CD4-positive, alpha-beta T cell treated with Interleukin-12 subunit alpha and Interleukin-12 subunit beta, for 1 hour (primary cell): ENCODE measurements at places on chromosomes 6 and 20.
A peak's percentile ranks its signal among the peaks of the same experiment; 100 is the strongest.

- DNase-seq: peak; percentile 9
Observed at GRCh38 chr20:881051-881782, 34.9 kb downstream of the ANGPT4 start.

- DNase-seq: no peak
Observed at GRCh38 chr6:82720992-82721391, 344.6 kb downstream of the UBE3D start.

DNA sequence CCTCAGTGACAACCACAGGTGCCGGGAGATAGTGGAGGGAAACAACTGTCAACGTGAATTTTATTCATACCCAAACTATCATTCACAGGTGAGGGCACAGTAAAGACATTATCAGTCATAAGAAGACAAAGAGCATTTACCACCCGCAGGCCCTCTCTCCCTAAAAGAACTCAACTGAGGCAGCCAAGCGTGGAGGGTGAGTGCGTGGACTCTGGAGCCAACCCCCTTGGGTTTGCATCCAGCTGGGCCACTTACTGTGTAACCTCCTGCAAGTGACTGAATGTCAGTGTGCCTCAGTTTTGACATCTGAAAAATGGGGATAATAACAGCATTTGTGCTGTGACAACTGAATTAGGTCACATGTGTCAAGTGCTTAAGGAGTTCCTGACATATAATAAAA is 70.6 kb upstream of the KCNK16 start:
- no peak for DNase-seq

- DNase-seq: no peak
Observed at GRCh38 chr6:167219967-167220512, 62.3 kb upstream of the GPR31 start.

DNA sequence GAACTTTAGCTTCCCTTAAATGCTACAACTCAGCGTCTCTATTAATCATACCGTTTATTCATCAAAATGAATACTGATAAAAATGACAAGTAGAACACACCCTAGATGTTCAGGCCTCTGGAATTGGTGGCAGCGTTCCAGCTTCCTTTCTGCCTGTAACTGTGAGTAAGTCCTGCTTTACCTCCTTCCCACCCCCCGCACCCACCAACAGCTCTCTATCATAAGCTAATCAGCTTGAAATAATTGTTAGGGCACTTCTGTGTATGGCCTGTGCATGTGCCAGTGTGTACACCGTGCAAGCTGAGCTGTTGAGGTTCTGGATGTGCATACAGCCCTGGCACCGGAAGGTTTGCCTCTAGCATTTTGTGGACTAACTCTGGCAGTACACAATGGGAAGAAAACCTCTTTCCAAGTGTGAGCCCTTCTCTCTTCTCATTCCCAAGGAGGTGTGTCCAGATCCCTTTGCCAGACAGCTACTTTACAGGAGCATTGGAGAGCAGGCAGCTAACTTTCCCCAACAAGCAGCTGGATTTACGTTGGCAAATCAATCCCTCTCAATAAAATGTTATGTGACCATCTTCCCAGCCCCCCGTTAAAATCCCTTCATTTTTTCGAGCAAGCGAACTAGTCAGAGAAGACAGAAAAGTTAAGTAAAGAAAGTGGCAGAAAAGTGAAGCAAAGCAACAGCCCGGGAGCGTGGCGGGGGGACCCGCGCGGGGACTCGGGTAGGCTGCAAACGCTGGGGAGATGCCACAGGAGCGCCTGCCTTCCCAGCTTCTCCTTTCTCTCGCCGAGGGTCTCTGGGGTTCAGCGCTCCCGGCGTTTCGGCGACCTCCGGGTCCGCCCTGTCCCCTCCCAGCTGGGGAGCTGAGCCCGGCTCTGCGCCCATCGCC is 803 bp upstream of the ADGRG6 start:
- no peak for DNase-seq

- DNase-seq: no peak
Observed at GRCh38 chr20:48187851-48188250, 402.6 kb upstream of the SULF2 start.

- no peak for DNase-seq
Observed at GRCh38 chr20:59448851-59449444, 148.5 kb downstream of the EDN3 start.

- peak; percentile 57 for DNase-seq
Observed at GRCh38 chr6:156686301-156686994, 90.7 kb upstream of the ARID1B start.

- DNase-seq: no peak
Observed at GRCh38 chr6:169653691-169654090, 48.1 kb downstream of the WDR27 start.

DNA sequence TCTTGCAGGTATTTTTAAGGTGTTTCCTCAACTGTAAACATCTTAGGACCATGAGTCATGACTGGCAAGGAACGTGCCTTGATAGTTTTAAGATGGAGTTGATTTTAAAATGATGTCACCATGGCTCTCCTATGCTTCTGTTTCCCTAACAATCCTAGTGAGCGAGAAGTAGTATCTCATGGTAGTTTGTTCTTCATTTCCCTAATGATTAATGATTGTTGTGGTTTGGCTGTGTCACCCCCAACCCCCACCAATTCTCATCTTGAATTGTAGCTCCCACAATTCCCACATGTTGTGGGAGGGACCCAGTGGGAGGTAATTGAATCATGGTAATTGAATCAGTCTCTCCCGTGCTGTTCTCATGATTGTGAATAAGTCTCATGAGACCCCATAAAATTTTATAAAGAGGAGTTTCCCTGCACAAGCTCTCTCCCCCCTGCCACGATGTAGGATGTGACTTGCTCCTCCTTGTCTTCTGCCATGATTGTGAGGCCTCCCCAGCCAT is 16.8 kb upstream of the BNIP5 start:
- DNase-seq: no peak

DNA sequence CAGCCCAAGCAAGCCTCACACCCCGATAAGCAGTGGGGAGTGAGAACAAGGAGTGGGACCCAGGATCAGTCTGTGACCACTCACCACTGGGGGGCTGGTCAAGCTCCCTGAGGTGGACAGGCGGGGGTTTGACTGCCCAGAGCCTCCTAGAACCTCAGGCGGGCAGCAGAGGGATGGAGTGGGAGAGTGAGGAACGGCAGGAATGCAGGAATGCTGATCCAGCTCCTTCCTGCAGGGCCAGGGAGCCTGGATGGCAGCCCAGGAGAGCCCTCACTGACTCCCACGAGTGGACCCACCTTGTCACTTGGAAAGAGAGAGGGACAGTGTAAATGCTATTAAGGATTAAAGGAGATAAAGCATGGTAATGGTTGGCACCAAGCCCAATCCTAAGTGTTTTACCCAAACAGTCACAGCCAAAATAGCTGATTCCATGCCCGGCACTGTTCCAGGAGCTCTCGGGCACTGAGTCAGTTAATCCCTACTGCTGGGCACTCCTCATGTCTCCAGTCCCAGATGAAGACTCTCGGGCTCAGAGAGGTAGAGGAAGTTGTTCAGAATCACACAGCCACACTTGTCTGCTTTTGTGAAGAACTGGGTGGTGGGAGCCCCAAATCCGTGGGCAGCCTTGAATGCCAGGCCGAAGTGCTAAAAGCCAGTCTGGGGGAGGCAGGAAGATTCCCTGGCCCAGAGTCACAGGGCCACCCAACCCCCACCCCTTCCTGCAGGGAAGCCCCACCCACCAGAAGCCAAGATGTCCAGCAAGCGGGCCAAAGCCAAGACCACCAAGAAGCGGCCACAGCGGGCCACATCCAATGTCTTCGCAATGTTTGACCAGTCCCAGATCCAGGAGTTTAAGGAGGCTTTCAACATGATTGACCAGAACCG is 3.1 kb downstream of the MYL9 start:
- no peak for DNase-seq

- DNase-seq: no peak
Observed at GRCh38 chr6:46983007-46983411, 59.1 kb downstream of the ADGRF1 start.

- peak; percentile 47 for DNase-seq
Observed at GRCh38 chr20:13220904-13221297, at the start of gene ISM1. Gene ISM1 (plus strand): TSS chr20:13221274. CDS start chr20:13221777, 503 bp downstream.

GRCh38 chr6:151036869-151037680 is 171.6 kb downstream of the MTHFD1L start:
- no peak for DNase-seq

GRCh38 chr6:43269273-43270007 is 26.2 kb downstream of the TTBK1 start:
- DNase-seq: peak; percentile 49

GRCh38 chr6:104969785-104970581 is 13.1 kb downstream of the LIN28B start:
- no peak for DNase-seq

- DNase-seq: no peak
Observed at GRCh38 chr20:32629813-32630212, 43.9 kb downstream of the C20orf203 start.

DNA sequence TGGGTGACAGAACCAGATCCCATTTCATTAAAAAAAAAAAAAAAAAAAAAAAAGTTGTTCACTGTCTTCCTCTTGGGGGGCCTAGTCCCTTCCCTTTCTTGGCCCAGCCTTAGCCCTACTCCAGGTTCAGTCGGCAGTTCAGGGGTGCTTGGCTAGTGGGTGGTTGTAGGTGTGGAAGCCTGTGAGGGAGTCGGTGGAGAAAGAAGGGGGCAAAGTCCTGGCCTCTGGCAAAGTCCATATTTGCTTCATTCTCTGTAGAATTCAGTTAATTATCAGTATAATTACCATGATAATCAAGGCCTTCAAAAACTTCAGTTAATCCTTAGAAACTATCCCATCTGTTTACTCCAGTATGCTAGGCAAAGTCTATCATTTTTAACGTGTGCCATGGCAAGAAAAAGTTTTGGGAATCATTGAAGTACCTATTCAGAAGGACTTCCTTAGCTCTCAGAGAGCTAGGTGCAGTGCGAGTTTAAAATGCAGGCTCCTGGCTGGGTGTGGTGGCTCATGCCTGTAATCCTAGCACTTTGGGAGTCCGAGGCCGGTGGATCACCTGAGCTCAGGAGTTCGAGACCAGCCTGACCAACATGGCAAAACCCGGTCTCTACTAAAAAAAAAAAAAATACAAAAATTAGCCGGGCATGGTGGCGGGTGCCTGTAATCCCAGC is 205.7 kb upstream of the ARG1 start:
- DNase-seq: no peak

DNA sequence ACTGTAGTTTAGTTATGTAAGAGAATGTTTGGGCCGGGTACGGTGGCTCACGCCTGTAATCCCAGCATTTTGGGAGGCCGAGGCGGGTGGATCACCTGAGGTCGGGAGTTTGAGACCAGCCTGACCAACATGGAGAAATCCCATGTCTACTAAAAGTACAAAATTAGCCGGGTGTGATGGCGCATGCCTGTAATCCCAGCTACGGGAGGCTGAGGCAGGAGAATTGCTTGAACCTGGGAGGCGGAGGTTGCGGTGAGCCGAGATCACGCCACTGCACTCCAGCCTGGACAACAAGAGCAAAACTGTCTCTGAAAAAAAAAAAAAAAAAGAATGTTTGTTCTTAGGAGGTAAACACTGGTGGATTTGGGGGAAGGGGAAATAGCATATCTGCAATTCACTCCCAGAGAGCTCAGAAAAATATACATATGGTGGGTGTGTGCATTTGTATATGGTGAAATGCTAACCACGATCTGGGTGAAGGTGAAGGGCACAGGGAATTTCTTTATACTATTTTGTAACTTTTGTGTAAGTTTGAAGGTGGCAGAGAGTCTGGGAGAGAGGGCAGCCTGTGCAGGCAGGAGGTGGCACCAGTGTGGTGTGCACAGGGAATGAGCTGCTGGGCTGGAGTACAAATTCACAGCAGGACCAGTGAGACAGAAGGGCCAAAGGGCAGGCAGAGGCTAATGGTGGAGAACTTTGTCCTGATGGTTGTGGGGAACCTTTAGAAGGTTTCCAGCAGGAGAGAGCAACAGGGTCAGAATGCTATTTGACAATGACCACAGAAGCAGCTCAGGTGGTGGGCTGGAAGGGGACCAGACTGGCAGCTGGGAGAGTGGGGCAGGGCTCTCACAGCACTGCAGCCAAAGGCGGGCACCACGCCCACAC is 42.4 kb downstream of the SSR1 start:
- DNase-seq: no peak

GRCh38 chr6:91098006-91098405 is 511.1 kb upstream of the MAP3K7 start:
- DNase-seq: no peak

DNA sequence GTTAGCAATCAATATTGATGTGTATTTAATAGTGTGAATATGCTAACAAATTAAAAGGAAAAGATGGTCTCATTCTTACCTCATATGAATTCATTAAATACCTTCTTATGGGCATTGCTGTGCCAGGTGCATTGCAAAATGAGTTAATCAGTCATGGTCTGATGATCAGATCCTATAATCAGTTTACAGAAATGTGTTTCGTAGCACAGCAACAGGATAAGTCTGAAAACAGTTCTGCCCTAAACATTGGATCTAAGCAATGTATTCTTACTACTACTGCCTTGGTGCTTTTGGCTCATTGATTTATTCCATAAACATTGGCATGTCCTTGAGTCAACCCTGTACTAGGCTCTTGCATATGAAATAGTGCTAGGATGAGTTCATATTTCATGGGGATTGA is 417.0 kb upstream of the JAG1 start:
- DNase-seq: no peak

GRCh38 chr6:149634315-149634714 is 14.2 kb downstream of the KATNA1 start:
- no peak for DNase-seq

DNA sequence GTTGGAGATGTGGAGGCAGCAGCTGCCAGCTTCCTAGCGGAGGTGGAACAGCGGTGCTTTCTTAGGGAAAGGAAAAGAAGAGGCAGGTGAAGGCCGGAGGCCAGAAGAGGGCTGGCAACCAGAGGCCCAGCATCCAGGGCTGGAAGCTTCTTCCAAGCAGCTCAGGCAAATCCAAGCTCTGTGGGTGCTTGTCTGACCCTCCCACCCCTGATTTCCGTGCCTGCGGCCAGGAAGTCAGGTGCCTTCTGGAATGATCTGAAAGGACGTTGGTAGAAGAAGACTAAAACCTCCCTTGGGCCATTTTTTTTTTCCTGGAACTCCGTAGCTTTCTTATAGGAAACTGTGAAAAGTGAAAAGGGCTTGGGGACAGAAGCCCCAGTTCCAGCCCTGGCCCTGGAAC is 33.1 kb upstream of the GABRR1 start:
- no peak for DNase-seq

- DNase-seq: no peak
Observed at GRCh38 chr20:4887586-4887985, 113.7 kb downstream of the SLC23A2 start.

DNA sequence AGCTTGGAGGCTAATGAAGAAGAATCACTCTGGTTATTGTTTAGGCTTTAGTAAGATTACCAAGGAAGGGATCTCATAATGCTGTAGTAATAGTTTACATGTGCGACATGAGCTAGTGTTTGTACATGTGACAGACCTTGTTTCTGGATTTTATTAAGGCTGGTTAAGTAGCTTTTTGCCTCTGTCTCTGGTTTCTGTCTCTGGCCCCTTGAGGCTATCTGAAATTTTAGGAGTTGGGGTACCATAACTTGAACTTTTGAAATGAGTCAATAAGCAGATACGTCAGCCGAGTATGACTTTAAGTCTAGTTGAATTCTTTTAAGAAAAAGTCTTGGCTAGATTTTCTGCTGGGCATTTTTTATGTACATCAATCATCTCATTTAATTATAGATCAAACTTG is 9.5 kb downstream of the CBFA2T2 start:
- no peak for DNase-seq
